ENCODE measurements at places on chromosomes 6 and 20.

- no peak for DNase-seq
- H3K4me3 ChIP-seq: no peak overlapping the region
- no peaks in the 10 kb centered on the region for H3K36me3 ChIP-seq
- H3K27me3 ChIP-seq: no peaks in the 10 kb centered on the region
- H3K4me1 ChIP-seq: peaks cover 7% of the 10 kb centered on the region
- H3K27ac ChIP-seq: no peak overlapping the region
Measured at GRCh38 chr6:134746140-134746539, 203.8 kb downstream of the ALDH8A1 start.

DNA sequence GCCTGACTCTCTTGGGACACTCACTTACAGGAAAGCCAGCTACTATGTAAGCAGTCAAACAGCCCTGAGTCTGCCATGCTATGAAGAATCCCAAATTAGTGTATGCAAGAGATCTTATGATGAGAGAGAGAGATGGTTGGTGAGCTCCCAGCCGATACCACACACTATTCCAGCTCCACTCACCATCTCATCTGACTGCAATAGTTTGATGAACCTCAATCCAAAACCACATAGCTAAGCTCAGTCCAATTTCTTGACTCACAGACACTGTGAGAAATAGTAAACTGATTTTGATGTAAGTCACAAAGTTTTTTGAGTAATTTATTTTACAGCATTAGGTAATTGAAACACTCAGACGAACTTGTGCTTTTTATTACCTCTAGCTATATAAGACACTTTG, 441.4 kb downstream of the COL12A1 start:
- no peak overlapping the region for H3K27ac ChIP-seq
- H3K4me3 ChIP-seq: no peak overlapping the region
- no peak for DNase-seq
- H3K4me1 ChIP-seq: no peaks in the 10 kb centered on the region
- no peaks in the 10 kb centered on the region for H3K27me3 ChIP-seq
- H3K36me3 ChIP-seq: no peaks in the 10 kb centered on the region

GRCh38 chr6:153997221-153997620, 41.8 kb upstream of the OPRM1 start:
- H3K4me1 ChIP-seq: no peaks in the 10 kb centered on the region
- H3K27me3 ChIP-seq: no peaks in the 10 kb centered on the region
- H3K36me3 ChIP-seq: no peaks in the 10 kb centered on the region
- no peak overlapping the region for H3K4me3 ChIP-seq
- H3K27ac ChIP-seq: no peak overlapping the region
- peak; percentile 12 for DNase-seq

DNA sequence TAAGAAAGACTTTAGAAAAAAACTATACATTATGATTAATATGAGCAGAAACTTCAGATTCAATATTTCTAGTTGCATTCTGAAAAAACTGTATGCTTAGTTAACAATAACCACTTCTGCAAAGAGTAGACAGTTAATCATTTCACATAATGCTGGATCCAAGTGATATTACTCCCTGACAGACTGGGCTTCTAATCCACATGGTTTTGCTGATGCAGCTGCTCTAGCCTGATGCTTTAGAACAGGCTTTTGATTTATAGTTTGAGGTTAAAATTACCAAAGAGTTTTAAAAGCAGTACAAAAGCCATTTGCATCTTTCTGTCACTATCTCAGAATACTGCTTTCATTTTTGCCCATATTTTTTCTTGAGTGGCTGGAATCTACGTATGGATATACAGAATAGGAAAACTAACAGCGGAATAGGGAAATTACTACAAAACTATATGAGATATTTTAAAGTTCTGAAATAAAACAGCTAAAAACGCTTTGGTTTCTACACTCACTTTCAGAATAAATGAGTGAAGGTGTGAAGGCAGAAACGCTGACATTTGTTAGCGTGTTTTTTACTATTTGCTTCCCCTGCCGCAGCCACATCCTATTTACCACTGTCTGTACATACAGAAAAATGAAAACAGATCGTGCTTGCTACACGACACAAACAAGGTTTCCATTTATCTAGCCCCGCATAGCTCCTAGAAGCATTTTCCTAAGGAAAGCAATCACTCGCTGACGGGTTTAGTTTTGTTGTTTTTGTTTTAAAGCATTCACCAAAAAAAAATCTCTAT, 61.7 kb downstream of the METTL24 start:
- peaks cover 4% of the 10 kb centered on the region for H3K4me1 ChIP-seq
- no peaks in the 10 kb centered on the region for H3K27me3 ChIP-seq
- H3K4me3 ChIP-seq: no peak overlapping the region
- no peak overlapping the region for H3K27ac ChIP-seq
- DNase-seq: no peak
- no peaks in the 10 kb centered on the region for H3K36me3 ChIP-seq

DNA sequence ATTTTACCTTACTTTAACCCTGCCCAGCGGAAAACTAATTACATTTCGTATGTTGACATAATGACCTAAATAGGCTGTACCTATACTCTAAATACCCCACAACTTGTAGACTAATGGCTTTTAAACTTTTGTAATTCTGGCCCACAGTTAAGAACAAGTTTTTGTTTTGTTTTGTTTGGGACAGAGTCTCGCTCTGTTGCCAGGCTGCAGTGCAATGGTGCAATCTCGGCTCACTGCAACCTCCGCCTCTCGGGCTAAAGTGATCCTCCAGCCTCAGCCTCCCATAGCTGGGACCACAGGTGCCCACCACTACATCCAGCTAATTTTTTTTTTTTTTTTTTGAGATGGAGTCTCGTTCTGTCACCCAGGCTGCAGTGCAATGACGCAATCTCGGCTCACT, 5.7 kb upstream of the SASH1 start:
- peaks cover 4% of the 10 kb centered on the region for H3K4me1 ChIP-seq
- no peaks in the 10 kb centered on the region for H3K36me3 ChIP-seq
- DNase-seq: no peak

DNA sequence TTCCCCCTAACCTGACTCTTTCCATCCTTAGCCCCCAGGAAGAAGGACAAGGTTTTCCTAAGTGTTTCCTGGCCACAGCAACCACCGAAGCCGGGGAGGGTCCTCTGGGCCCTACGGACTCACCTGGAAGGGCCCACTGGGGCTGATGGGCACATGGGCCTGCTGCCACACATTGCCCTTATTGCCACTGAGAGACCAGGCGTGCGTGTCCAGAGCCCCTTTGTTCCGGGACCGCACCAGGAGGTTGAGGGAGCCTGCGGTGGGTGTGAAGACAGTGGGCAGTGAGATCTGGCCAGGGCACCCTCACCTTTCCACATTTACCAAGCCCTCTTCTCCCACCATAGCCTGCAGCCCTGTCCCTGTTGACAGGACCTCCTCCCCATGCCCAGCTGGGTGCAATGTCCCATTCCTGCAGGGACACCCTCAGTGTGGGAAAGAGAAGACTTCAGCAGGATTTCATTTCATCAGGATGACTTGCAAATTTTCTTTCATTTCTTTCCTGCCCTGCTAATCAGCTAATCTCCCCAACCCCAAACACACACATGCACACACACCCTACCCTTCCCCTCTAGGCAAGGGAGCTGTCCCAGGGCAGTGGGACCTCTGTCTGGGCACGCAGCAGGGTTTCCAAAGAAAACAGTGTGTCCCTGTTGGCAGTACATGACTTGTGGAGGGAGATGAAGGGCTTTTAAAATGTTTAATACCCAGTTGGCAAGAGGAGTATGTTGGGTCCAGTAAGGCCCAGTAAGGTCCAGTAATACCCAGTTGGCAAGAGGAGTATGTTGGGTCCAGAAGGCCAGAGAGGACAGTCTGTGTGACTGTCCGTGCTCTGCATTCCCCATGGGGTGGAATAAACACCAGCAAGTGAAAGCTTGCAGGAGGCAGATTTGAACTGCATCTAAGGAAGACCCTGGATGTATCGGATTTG, 59.0 kb downstream of the MDGA1 start:
- H3K27me3 ChIP-seq: no peaks in the 10 kb centered on the region
- H3K4me3 ChIP-seq: no peak overlapping the region
- no peaks in the 10 kb centered on the region for H3K4me1 ChIP-seq
- no peak overlapping the region for H3K27ac ChIP-seq

DNA sequence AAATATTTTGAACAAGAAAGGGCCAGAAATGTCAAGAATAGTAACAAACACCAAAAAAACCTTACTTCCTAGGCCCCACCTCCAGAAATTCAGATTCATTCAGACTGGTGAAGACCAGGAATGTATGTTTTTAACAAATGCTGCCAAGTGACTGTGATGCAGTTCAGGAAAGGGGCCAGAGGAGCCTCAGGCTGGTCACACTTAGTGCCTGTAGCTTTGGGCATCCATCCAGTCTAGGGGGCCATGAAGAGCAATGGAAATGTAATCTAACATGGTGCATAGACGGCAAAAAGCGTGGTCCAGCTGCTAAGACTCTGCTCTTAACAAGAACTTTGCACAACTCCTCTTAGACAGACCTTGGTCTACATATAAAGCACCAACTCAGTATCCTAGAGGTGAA, 7.1 kb downstream of the GJA1 start:
- H3K4me1 ChIP-seq: no peaks in the 10 kb centered on the region
- peak; percentile 27 for DNase-seq
- no peaks in the 10 kb centered on the region for H3K27me3 ChIP-seq
- no peak overlapping the region for H3K27ac ChIP-seq

GRCh38 chr6:1832844-1833787, 223.4 kb downstream of the FOXC1 start:
- H3K27me3 ChIP-seq: no peaks in the 10 kb centered on the region
- DNase-seq: peak; percentile 64
- H3K36me3 ChIP-seq: no peaks in the 10 kb centered on the region

- no peak overlapping the region for H3K27ac ChIP-seq
- H3K36me3 ChIP-seq: peaks cover 35% of the 10 kb centered on the region
- no peaks in the 10 kb centered on the region for H3K27me3 ChIP-seq
- H3K4me3 ChIP-seq: no peak overlapping the region
- no peak for DNase-seq
Measured at GRCh38 chr6:149580880-149581279, 14.7 kb downstream of the GINM1 start.

DNA sequence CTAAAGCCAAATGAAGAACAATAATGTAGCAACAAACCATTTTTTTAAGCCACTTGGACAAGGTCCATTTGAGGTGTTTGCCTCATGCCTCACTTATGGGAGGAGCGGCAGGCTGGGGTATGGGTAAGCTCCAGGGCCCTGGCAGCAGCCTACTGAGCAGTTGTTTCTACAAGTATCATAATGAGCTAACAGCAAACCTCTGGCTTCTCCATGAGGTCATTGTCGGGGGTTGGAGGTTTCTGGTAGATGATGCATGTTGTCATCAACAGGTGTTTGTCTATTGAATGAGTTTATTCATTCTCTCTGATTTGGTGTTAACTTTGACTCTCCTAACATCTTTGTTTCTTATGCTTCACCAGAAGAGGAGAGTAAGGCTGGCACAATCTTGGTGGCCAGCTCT, 150.7 kb downstream of the TBC1D7 start:
- H3K27me3 ChIP-seq: peaks cover 26% of the 10 kb centered on the region
- no peak overlapping the region for H3K27ac ChIP-seq
- no peaks in the 10 kb centered on the region for H3K36me3 ChIP-seq
- peaks cover 7% of the 10 kb centered on the region for H3K4me1 ChIP-seq
- DNase-seq: no peak

DNA sequence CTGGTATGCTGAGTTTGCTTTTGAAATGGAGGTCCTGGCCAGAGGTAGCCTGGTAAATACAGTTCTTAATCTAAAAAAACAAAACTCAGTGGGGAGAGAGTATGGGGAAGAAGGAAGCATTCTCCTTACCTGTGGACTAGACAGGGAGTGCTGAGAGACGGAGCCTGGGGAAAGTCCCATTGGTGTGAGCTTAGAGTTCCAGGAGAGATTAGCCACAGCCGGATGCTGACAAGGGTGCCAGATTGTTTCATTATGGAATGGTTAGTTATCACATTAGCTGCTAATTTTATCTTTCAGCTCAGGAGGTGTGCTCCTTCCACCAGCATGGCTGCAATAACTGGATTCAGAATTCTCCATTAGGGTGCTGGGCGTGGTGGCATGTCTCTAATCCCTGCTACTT, 75.9 kb downstream of the RREB1 start:
- peaks cover 35% of the 10 kb centered on the region for H3K36me3 ChIP-seq
- H3K27ac ChIP-seq: no peak overlapping the region
- H3K27me3 ChIP-seq: no peaks in the 10 kb centered on the region
- H3K4me1 ChIP-seq: no peaks in the 10 kb centered on the region
- H3K4me3 ChIP-seq: no peak overlapping the region
- DNase-seq: no peak

GRCh38 chr6:4180652-4181255, 45.4 kb upstream of the ECI2 start:
- H3K4me1 ChIP-seq: no peaks in the 10 kb centered on the region
- no peak overlapping the region for H3K4me3 ChIP-seq
- DNase-seq: peak; percentile 57
- H3K27ac ChIP-seq: no peak overlapping the region

DNA sequence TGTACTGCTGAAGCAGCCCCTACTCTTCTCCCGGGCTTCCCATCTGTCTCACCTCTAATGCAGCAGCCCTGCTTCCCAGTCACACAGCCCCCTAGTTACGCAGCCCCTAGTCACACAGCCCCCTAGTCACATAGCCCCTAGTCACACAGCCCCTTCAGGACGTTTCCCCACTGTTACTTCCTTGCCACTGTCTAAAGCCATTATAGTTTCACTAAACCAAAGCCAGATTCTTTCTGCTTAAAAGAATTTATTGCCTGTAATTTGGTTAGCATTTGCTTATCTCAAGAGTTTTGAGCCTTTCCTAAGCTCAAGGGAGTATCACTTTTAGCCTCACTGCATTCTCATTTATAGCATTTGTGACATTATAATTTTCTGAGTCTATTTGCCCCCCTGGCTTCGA, 127.9 kb downstream of the LMBRD1 start:
- no peak overlapping the region for H3K4me3 ChIP-seq
- no peaks in the 10 kb centered on the region for H3K4me1 ChIP-seq
- no peak for DNase-seq

- H3K36me3 ChIP-seq: no peaks in the 10 kb centered on the region
- DNase-seq: no peak
- H3K4me3 ChIP-seq: no peak overlapping the region
- H3K27ac ChIP-seq: no peak overlapping the region
- H3K4me1 ChIP-seq: no peaks in the 10 kb centered on the region
Measured at GRCh38 chr6:125797120-125797885, 6.5 kb downstream of the NCOA7 start.

DNA sequence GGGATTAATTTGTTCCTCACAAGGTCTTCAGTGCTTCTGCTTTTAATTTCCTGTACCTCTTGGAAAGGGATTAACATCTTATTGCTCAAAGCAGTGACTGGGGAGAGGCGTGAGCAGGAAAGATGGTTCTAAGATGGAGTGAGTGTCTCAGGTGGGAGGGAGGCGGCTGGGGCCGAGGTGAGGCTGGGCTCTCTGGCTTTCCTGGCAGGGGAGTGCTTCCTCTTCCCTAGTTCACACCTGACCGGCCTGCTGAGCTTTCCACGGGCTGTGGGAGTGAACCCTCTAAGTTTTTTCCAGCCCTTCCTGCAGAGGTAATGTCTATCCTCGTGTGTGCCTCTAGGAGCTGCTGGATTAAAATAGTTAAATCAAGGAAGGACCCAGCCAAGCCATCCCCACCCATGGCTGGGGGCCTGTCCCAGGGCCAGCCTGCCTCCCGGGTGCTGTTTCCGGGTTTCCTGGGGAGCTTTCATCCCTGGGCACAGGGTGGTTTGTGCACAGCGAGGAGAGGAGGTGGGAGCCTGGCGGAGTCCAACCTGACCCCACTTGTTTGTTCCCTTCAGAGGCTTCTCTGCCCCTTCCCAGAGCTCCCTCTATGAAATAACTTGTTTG, 179.1 kb downstream of the TFAP2C start:
- no peak for DNase-seq
- H3K36me3 ChIP-seq: no peaks in the 10 kb centered on the region
- H3K4me3 ChIP-seq: no peak overlapping the region
- H3K27ac ChIP-seq: no peak overlapping the region

- no peak overlapping the region for H3K27ac ChIP-seq
- H3K4me3 ChIP-seq: peak overlapping the region; percentile 48
- no peaks in the 10 kb centered on the region for H3K36me3 ChIP-seq
- peaks cover 5% of the 10 kb centered on the region for H3K4me1 ChIP-seq
- peaks cover 85% of the 10 kb centered on the region for H3K27me3 ChIP-seq
Measured at GRCh38 chr6:45423111-45423823, 45.5 kb upstream of the SUPT3H start.
